T47D (cell line): ENCODE measurements at places on chromosomes 7 and 10.

DNA sequence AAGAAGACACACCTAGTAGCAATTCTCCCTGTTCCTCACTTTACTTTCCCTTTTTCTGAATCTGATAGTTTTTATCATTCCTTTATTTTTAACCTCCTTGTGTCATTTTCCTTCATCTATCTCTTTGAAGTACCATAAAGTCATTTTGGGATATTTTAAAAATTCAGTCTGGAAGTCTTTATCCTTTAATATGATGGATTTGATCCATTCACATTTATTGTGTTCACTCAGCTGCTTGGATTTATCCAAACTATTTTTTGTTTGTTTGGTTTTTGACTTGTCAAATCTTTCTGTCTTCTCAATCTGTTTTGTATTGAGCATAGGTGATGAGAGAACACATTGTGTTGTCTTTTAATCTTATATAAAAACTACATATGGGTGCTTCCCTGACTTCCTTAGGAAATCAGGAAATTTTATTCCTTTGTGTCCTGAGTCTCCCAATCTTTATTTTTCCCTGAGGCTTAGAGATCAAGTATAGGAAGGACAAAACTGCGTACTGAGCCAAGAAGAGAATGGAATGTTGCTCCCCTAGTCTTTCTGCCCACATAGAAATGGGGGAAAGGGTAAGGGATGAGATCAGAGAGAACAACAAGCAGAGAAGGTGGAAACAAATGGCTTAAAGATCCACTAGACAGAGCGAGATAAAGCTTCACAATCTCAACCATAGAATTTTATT, 132.7 kb upstream of the HABP2 start:
- DNase-seq: no peak

DNA sequence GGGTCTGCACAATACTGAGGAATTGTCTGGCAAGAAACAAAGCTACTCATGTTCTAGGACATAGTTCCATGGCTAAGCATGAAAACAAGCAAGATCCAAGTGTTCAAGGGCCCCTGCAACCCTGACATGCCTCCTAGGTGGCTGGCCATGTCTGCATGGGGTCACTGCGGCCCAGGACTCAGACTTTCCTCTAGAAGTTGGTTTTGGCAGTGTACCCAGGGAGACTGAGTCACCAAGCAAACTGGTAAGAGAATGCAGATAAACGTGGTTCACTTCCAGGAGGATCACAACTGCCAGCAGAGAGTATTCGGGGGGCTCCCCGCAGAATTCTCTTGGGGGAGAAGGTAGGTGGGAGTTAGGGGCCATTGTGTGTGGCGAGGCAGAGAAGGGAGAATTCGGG, 7.4 kb upstream of the PFKFB3 start:
- no peak for DNase-seq

DNA sequence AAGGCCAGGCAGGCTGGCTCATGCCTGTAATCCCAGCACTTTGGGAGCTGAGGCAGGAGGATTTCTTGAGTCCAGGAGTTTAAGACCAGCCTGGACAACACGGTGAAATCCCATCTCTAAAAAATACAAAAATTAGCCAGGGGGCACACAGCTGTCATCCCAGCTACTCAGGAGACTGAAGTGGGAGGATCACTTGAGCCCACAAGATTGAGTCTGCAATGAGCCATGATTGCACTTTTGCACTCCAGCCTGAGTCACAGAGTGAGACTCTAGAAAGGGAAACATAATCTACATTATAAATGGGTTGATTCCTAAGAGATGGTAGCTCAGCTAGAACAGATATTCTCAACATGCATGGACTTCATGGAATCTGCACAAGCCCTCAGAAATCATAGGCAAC, 6.3 kb upstream of the LIPF start:
- no peak for DNase-seq

GRCh38 chr7:30896783-30897637, 14.6 kb upstream of the AQP1 start:
- no peak for DNase-seq

- no peak for DNase-seq
These were observed 20.8 kb downstream of the ZDHHC16 start for GRCh38 chr10:97466755-97467154.

GRCh38 chr10:110009736-110010475, 2.1 kb downstream of the ADD3 start:
- no peak for DNase-seq

GRCh38 chr10:131996466-131997365, 15.0 kb upstream of the BNIP3 start:
- no peak for DNase-seq

DNA sequence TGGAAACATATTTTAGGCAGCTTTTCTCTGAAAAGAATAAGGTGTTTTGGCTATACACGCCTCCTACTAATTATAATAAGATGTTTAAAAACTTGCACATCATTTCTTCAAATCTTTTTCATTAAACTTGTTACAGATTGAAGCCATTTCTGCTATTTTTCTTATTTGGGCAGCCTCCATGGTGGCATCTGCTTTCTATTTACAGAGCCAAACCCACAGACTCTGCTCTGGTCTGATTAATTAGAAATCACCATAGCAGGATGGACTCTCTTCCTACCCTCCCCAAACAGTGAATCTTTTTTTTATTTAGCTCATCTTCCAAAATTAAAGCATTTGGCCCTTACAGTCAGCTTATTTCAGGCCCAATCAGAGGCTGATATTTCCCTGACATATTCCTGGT, 85.7 kb upstream of the AOAH start:
- no peak for DNase-seq

DNA sequence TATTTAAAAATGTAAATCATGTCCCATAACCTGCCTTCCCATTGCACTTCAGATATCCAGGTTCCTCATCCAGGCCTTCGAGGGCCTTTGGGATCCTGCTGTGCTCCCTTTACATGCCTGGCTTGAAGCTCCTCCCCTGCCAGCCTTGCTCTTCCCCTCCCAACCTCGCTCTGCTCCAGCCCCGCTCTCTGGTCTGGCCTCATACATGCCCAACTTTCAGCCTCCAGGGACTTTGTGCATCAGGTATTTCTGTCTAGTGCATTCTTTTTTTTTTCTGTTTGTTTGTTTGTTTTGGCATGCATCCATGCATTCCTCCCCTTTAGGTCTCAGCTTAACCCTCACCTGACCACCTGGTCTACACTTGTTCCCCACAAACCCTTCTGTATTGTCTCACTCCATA, 160.3 kb downstream of the SNX10 start:
- peak; percentile 55 for DNase-seq

- no peak for DNase-seq
These were observed 92.4 kb upstream of the SGCE start for GRCh38 chr7:94748376-94748775.

DNA sequence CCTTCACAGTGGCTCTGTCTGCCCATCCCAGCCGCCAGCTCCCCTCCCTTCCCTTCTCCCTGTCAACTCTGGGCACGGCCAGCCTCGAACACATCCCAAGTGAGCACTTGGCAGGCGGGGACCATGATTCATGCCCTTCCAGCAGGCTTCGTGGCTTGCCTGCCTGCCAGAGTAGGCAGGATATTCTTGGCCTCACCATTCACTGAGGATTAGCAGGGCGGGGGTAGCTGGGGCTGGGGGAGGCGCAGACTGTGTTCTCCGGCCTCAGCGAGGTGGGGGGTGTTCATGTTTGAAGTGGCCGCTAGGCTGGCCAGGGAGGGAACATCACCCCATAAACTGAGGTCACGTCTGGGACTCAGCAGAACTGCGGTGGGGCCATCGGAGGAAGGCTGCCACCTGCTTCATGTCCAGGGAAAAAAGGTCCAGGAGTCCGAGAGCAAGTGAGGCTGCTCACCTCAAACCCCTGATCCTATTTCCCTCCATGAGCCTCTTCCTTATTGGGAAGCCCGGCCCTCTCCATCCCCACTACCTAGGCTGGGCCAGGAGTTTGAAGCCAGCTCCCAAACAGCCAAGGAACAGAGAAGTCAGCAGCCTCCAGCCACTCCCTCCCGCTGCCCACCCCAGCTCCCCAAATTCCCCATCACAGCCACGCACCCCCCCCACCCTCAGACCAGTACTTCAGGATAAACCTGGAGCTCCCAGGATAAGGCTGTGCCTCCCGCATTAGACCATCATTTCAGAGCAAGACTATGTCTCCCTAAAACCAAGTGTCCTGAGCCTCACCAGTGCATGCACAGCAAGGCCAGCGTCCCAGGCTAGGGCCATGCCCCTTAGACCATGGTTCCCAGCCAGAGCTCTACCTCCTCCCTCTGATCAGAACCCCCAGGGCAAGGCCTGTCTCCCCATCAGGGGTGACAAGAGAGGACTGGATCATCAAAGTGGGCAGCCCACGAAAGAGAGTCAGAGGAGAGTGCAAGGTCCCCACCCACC, 42.8 kb upstream of the RABGEF1 start:
- DNase-seq: no peak

- no peak for DNase-seq
These were observed 83.2 kb downstream of the CAMK1D start for GRCh38 chr10:12432402-12433189.

DNA sequence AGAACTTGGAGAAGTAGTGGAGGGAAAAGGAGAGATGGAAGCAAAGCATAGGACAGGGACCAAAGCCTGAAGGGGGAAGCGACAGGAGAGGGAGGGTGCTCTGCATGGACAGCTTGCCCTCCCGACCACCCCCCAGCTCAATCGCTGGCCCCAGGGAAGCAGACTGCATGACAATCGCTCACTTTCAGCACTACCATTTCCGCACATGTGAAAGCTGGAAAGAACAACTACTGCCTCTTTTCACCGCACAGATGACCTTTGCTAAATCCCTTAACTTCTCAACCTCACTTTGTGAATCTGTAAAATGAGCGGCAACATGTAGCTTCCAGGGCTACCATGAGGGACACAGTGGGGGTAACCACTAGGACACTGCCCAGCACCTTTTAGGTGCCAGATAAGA, 17.1 kb downstream of the VOPP1 start:
- no peak for DNase-seq

- no peak for DNase-seq
These were observed 80.3 kb downstream of the WDR11 start for GRCh38 chr10:120931423-120931822.

DNA sequence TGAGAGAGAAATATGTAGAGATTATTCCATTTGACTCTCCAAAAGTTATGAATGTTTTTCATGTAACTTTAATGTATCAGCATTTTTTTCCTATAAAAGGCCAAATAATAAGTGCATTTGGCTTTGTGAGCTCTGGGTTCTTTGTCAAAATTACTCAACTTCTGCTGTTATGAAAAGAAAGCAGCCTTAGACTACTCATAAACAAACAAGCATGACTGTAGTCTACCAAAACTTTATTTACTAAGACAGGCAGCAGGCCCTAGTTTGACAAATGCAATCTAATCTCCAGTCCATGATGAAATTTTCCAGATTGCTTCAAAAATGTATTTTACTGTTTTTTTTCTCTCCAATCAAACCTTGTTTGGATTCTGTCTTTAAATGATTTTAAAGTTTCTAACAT, 46.3 kb downstream of the MRPL32 start:
- DNase-seq: no peak

DNA sequence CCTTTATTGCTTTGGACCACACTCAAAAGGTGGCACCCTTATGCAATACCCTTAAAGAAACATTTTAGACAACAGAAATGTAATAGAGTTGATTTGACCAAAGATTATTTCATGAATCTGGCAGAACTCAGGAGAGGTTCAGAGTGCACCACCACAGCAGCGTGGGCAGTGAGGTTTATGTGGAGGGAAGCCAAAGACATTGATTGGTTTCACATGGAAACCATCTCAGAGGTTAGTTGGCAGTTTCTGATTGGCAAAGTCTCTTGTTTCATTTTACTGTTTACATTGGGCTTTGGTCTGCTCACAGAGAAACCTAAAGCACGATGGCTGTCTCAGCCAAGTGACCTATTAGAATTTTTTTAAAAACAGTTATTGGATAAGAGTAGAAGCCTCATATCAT, 101.3 kb downstream of the SDHAF3 start:
- no peak for DNase-seq

DNA sequence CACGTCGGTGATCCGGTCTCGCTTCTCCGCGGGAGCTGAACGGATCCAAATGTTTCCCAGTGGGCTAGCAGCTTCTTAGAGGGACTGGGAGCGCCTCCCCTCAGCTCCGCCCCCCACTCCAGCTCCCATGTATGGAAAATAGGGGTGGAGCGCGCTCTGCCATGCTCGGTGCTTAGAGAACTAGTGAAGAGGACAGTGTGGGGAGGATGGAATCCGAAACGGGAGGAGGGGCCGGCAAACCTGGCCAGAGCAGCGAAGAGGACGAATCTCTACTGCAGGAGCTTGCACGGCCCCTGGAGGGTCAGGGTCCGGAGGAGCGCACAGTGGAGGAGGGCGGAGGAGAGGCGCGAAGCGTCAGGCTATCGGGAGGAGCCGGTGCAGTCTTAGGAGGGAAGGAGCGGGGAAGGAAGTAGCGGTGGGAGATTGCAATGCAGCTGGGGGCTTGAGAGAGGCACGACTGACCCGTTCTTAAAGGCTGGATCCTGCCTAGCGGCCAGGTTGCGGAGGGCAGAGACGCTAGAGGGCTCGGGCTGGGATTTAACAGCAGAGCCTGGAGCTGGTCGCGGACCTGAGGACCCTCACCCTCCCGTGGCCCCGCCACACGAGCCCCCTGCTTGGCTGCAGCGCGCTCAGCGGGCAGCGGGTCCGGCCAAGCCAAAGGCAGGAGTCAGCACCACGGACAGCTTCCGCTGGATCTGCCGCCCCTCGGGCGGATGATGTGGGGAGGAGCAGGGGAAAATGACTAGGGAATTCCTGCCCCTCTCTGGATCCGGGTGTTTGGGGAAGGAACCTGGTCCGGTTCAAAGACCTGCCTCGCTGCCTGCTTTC, at the start of gene PRLHR:
TSS of gene PRLHR (minus strand) at position 51 of the 828 bp plus-strand sequence. CDS start 404 bp downstream, outside the sequence.
- DNase-seq: peak; percentile 47

- DNase-seq: no peak
These were observed 93.9 kb upstream of the SH2B2 start for GRCh38 chr7:102192790-102193189.

DNA sequence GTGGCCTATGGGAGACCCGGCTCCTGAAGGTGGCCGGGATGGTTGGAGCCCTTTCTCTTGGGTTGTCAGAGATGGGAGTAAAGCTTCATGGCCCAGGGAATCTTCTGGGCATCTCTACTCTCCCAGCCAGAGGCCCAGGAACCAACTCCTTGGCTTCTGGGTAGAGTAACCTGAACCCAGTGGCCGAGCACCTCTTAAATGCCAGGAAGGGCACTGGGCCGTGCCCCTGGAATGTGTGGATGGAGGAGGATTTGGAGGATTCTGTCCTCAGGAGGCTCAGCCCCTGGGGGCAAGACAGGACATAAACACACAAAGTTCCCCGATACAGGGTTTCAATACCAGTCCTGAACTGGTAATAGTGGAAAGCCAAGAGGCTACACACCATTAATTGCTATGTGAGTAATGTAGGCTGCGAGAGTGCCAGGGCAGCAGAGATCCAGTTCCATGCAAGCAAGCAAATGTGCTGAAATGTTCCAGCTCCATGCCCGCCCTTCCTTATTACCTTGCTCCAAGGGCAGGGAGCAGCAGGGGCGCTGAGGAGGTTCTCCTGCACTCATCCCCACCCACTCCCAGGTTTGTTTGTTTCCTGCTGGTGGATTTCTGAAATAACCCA, 1.2 kb downstream of the PALD1 start:
- no peak for DNase-seq

GRCh38 chr10:24115403-24115802, 93.5 kb upstream of the KIAA1217 start:
- DNase-seq: no peak

- DNase-seq: no peak
These were observed 31.7 kb downstream of the CISD1 start for GRCh38 chr10:58300676-58301075.

- DNase-seq: peak; percentile 53
These were observed 351.6 kb upstream of the ZMIZ1 start for GRCh38 chr10:78717200-78717599.
